ENCODE measurements at places on chromosomes 1 and 21.

DNA sequence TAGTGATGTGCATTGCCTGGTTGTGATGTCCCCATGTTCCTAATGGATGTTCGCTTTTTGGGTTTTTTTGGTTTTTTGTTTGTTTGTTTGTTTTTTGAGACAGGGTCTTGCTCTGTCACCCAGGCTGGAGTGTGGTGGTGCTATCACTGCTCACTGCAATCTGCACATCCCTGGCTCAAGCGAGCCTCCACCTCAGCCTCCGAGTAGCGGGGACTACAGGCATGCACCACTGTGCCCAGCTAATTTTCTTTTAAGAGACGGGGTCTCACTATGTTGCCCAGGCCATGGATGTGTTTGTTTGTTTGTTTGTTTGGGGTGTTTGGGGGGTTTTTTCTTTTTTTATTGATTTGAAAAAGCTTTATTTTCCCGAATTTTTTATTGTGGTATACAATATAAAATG is 2.1 kb downstream of the COL6A2 start:
- peaks cover 29% of the 10 kb centered on the region for H3K27me3 ChIP-seq
- H3K4me1 ChIP-seq: peaks cover 2% of the 10 kb centered on the region
- no peak overlapping the region for H3K4me3 ChIP-seq
- peaks cover 4% of the 10 kb centered on the region for H3K36me3 ChIP-seq

GRCh38 chr1:150981805-150982712 is at the start of gene ANXA9:
Gene ANXA9, plus strand, starts transcription at chr1:150982292. Its CDS starts 814 bp downstream, at chr1:150983106.
- H3K36me3 ChIP-seq: no peaks in the 10 kb centered on the region
- peaks cover 21% of the 10 kb centered on the region for H3K4me1 ChIP-seq
- no peak for DNase-seq
- no peak within 1 kb of the TSS for H3K27ac ChIP-seq
- H3K4me3 ChIP-seq: no peak within 1 kb of the TSS
- no peaks in the 10 kb centered on the region for H3K27me3 ChIP-seq

DNA sequence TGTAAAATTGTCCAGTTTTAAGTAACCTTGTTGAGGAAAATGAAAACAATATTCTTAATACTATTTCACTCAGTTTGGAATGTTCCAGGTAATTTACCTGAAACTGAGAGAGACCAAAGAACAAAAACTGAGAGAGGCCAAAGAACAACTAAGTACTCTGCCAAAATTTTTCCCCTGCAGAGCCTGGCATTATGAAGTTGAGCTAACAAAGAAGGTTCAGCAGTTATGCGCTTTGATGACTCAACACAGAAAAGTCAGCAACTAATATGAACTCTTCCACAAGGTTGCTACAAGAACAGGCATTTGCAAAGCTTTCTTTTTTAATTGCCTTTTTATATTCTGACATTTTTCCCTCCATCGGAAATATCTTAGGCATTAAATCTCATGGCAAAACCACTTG is 270.9 kb downstream of the CHRM3 start:
- DNase-seq: no peak
- no peaks in the 10 kb centered on the region for H3K36me3 ChIP-seq
- peaks cover 2% of the 10 kb centered on the region for H3K4me1 ChIP-seq
- H3K4me3 ChIP-seq: no peak overlapping the region

- H3K4me3 ChIP-seq: no peak overlapping the region
- H3K27me3 ChIP-seq: peaks cover 3% of the 10 kb centered on the region
- DNase-seq: no peak
These were observed 102.7 kb upstream of the VANGL1 start for GRCh38 chr1:115539061-115539460.

DNA sequence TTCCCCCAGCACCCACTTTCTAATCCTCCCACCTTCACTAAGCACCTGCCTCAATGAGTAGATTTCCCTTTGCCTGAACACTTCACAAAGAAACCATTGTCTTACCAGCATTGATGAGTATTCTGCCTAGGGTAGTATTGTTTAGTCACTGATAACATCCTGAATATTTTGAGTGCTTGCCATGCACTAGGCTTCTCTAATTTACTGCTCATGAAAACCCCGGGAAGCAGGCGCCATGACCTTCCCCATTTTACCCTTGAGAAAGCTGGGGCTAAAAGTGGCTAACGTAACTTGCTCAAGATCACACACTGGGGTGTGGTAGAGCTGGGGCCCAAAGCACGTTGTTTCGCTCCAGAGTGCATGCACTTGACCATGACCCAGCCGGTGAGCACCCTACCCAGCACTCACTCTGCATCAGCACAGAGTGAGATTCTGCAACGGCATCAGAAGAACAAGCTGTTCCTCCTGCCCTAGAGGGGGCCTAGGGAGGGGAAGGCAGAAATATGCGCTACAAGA is 10.6 kb upstream of the F3 start:
- H3K4me3 ChIP-seq: no peak overlapping the region
- no peak overlapping the region for H3K27ac ChIP-seq
- H3K36me3 ChIP-seq: no peaks in the 10 kb centered on the region
- H3K4me1 ChIP-seq: no peaks in the 10 kb centered on the region
- DNase-seq: no peak

GRCh38 chr1:9441451-9442133 is 97.7 kb upstream of the SLC25A33 start:
- H3K27me3 ChIP-seq: no peaks in the 10 kb centered on the region
- no peak for DNase-seq
- H3K4me3 ChIP-seq: no peak overlapping the region
- no peak overlapping the region for H3K27ac ChIP-seq

- H3K27ac ChIP-seq: no peak overlapping the region
- no peaks in the 10 kb centered on the region for H3K4me1 ChIP-seq
- no peaks in the 10 kb centered on the region for H3K27me3 ChIP-seq
These were observed 31.4 kb upstream of the BCL9 start for GRCh38 chr1:147509786-147510395.
